ENCODE measurements at places on chromosomes 4 and X.

DNA sequence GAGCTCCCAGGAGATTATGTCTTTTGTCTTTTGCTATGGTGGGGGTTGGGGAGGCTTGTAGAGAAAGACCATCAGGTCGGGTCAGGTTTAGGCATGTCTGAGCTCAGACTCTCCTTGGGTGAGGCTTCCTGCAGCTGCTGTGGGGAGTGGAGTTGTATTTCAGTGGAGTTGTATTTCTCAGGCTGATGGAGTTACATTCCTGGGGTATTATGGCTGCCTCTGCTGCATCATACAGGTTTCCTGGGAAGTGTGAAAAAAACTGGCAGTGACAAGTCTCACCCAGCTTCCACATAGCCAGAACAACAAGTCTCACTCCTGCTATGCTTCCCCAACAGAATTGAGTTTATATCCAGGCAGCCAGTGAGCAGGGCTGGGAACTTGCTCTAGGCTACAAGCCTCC, 119.3 kb downstream of the VSIG4 start:
- DNase-seq = no peak

DNA sequence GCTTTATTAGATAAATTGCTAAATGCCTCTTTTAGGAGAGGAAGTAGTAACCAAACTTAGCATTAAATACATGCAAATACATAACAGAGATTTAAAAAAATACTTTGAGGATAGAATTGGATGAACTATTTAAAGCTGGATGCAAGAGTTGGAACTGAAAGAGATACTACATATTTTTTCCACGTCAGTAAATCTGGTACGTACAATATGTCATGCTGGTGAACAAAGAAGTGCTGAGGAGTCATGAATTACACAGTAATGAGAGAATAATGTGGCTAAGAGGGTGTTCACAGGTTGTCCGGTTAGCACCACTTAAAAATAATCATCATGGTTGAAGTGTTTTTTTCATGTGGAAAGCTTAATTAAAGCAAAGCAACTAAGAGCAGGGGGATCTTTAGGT, 184.1 kb upstream of the FRMPD4 start:
- no peak for DNase-seq

- DNase-seq = peak; percentile 98
Observed at GRCh38 chr4:145735347-145735675, 55.4 kb downstream of the C4orf51 start.

DNA sequence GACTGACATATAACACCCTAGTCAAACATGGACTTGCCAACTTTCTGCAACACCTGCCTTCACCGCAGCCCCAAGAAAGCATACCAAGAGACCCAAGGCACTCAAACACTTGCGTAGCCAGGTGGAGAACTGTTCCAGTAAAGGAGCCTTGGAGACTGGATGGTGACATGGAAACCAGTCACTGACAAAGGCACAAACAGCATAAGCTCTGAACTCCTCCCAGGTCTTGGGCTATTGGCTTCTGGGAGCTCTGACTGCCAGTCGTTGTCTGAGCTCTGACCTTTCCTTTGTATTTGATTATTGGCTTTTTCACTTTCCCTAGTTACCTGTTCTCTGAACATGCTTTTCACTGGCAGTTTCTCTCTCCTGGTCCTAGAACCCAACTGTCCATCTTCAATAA, 38.3 kb downstream of the ARAP2 start:
- DNase-seq = no peak

DNA sequence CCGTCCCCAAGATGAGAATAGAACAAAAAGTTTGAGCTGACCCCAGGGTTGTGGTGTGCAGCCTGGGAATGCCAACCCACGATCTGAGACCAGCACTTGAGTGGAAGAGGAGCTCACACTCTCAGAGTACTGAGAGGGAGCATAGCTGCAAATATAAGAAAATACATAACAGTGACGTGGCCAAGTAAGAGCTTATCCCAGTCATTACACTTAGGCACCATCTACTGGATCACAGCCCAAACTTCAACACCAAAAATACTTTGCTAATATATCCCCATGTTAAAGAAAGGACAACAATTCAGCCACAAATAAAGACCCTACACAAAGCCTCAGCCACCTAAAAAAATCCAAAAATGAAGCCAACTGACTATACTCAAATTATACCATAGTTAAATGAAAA, 33.3 kb upstream of the CXCL6 start:
- no peak for DNase-seq

- no peak for DNase-seq
Observed at GRCh38 chr4:18394656-18395055, 373.1 kb upstream of the LCORL start.

DNA sequence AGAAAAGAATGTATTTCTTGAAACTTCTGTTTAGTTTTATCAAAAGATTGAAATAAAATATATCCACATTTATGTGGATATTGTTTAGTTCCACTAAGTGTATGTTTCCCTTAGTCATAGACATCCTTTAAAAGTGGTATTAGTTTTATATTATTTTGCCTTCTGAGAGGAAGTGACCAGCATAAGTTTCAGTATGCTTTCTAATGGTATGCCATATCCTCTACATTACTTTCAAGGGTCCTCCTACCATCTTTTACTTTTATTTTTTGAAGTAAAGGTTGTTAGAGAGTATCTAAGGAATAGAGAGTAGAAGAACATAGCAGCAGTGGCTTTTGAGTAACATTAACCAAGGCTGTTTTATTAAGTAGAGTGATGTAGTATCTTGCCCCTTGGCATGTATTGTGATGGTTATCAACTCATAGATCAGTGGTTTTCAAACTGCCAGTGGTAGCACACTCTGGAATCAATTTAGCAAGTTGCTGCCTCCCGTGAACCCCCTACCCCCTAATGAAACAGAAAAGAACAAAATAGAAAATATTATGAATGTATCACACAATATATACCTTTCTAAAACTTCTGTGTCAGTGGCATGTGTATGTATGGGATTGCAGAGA, 44.8 kb downstream of the RBPJ start:
- no peak for DNase-seq
